ENCODE measurements at places on chromosomes 7 and 10.
A peak's percentile ranks its signal among the peaks of the same experiment; 100 is the strongest.

DNA sequence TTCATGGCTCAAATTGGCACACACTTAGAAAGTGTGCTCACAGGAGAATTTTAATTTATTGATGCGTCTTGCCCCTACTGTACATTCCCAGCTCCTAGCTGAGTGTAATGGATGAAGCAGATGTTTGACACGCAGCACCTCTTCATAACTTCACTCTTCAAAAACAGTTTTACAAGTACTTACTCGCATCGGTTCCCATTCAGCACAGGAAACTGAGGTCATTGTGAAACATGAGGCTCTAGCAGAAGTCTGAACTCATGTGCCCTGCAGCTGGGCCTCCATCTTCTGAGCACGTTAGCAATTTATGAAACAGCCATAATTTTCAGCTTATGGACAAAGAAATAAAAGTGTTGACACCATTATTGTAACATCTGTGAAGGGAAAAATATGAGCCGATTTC, 558.9 kb upstream of the MGMT start:
- DNase-seq = no peak

DNA sequence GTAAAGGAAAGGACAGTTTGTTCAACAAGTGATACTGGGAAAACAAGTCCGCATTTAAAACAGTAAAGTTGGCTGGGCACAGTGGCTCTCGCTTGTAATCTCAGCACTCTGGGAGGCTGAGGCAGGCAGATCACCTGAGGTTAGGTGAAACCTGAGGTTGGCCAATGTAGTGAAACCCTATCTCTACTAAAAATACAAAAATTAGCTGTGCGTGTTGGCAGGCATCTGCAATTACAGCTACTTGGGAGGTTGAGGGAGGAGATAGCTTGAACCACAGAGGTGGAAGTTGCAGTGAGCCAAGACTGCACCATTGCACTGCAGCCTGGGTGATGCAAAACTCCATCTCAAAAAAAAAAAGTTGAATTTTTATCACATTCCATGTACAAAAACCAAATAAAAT, 35.7 kb downstream of the ZNF92 start:
- DNase-seq = no peak

DNA sequence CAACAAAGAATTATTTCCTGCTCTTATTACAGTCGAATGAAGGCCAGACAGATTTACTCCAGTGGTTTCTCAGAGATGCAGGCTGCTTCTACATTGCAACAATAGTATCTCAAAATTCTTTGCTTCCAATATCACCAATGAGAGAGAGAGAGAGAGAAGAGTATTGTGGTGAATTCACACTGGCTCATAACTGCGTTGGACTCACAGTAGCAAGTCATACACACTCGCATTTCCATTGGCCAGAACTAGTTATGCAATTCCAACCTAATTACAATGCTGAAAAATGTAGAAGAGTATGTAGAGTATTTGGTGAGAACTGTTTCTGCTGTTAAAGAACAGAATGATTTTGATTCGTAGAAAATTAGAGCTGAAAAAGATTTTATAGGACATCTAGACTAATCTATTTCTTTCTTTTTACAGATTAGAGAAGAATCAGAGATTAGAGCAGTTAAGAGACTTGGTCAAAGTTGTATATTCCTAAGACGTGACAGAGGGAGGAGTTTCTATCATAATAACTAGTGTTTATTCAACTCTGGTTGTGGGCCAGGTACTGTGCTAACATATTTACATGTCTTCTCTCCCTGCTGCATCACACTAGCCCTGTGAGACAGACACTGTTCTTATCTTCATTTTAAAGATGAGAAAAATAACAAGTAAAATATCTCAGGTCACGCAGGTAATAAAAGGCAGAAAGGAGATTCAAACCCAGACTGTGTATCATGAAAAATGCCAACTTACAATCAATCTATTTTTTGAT, 34.6 kb upstream of the PDK4 start:
- no peak for DNase-seq

- DNase-seq = no peak
Observed at GRCh38 chr7:19772841-19773760, at the start of gene TMEM196. Gene TMEM196 (minus strand): TSS chr7:19773617. CDS start chr7:19772696, 921 bp downstream.

DNA sequence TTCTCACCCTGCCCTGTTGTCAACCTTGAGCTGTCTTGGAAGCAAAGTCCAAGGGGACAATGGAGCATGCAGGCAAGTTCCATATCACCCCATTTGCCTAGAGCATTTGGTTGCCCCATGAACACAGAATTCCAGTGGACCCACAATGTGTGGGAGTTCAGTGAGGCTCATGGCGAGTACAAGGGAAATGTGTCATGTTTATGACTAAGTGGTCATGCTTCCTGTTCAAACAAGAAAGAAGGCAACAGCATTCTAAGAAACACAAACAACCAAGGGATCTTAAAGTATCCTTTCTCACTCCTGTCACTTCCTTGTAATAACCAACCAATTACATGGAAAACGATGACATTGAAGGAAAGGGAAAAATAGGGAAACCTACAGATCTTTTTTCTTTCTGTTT, 513.0 kb downstream of the INHBA start:
- no peak for DNase-seq

GRCh38 chr7:16881844-16882243, at the start of gene AGR3:
Gene AGR3 (minus strand): TSS chr7:16881983. CDS start chr7:16878618, 3,365 bp downstream.
- no peak for DNase-seq

- DNase-seq = peak; percentile 8
Observed at GRCh38 chr7:77799078-77799964, 748 bp downstream of the PHTF2 start.

Measured in naive thymus-derived CD4-positive, alpha-beta T cell (primary cell).